ENCODE measurements at places on chromosomes 7 and 10.

DNA sequence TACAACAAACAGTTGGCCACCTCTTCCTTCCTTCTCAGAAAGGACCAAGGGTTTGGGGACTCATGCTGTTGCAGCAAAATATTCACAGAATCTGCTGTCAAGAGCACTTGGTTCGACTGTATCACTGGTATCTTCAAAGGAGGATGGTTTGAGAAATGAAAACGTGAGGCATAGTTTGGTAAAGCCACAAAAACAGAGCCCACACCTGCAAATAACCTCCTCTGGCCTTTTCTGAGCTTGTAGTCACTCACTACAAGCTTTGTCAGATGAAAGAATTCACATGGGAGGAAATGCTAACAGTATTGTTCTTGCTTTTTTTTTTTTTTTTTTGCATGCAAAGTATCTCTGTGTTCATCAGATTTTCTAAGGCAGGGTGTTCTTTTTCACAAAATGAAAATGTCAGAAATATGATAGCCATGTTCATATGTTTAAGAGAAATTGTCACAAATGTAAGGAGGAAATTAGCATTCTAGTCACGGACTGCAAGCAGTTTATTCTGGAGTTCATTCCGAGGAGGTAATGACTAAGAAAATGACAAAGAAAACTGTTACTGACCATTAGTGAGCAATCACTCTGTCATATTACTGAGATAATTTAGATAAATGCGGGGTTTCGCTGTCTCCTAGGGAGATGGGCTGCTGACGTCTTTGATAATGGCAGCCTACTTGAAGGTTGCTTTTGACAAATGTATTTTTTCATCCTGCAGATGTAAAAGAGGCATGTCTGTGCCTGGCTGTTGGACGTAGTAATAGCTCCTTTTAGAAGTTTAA, 117.8 kb upstream of the MYO3A start:
- no peak for DNase-seq

- DNase-seq = no peak
Measured at GRCh38 chr7:4828720-4829383, 33.0 kb downstream of the PAPOLB start.

- no peak for DNase-seq
Measured at GRCh38 chr10:76043261-76043660, 611.8 kb downstream of the LRMDA start.

- no peak for DNase-seq
Measured at GRCh38 chr7:128357217-128357613, 4.3 kb downstream of the PRRT4 start.

DNA sequence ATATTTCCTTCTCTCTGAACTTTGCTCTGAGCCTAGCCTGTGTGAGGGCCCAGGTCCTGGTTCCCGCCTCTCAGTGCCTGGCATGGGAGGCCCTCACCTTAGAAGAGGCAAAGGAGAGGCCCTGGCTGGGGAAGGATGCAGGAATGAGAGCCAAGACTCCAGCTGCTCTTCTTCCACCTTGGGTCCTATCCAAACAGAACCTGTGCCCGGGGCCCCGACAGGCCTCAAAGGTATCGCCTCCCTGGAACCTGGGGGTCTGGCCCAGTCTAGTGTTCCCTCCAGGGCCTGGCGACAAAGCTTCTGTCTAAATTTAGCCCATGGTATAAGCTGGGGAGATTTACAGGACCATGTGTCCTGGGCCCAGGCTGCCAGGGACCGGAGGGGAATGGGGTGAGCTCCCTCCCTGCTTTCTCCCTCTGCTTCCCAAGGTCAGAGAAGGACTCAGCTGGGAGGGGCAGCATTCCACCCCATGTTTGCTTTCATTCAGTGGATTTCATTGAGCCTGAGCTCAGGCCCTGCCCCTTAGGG, 12.0 kb upstream of the CRHR2 start:
- DNase-seq = no peak

DNA sequence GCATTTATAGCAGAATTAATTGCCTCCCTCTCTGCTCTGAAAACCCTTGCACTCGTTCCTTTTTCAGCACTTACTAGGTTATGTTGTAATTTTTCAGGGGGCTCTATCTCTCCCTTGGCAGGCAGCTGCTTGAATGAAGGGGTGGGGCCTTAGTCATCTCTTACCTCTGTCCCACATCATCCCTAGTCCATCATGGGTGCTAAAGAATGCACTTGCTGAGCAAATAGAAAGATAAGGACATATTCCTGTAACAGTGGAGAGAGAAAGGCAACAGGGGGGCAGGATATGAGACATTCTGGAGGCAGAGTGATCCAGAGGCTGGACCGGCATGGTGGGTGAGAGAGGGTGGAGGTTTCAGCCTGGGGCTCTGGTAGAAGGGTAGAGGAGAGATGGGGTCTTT, 60.0 kb downstream of the MINDY4 start:
- no peak for DNase-seq
